ENCODE measurements at places on chromosomes 4 and X.

DNA sequence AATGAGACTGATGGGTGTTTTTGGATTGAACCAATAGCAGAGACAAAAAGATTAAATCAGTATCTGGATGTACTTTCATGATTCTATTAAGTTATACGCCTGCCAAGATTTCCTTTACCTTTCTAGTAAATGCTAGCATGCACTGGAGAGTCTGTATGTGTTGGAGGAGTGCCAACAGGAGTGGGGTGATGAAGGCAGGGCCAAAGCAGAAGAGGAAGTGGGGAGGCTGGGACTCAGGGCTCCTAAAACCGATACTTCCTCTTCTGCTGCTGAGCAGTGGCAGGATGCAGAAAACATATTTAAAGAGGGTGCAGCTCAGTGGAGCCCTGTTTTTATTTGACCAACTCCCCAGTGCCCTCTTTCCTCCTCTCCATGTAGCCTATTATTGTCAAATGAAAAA lies 5.6 kb downstream of the CYSLTR1 start:
- DNase-seq, result no peak

GRCh38 chr4:8199594-8200301 lies 658 bp downstream of the SH3TC1 start:
- no peak for DNase-seq

DNA sequence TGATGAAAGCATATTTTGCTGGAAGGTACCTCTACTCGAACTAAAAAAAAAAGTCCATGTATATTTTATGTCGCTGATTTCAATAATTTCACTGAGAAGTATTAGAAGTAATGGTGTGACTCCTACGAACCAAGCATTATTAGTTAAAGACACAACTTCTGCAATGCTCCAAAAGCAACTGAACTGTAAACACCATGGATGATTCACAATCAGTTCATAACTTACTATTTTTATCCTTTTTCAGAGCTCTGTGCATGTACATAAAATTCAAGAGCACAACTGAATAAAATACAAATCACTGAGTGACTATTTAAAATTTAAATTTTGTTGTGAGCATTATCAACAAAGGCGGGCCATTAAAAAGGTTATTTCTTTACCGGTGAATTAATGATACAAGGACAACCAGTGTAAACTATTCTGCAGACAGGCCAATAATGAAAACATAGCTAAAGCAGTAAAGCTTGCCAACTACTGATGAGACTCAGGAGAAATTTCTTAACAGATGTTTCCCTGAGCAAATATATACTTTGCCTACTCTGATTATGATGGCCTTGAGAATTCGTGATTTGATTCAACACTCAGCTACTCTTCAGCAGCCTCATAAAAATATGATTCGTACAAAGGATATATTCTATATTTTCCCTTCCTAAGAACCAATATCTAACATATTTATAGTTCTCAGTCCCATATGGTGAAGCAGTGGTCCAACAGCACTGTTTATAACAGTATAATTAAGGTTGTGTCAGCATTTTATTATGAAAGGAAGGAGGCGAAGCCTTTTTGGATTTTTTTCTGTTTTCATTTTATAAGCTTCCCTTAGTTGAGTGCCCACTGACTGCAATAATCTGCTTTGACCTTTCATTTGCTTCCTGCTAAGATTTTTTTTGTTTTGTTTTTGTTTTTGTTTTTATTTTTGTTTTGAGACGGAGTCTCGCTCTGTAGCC lies 62.8 kb upstream of the NEIL3 start:
- no peak for DNase-seq

GRCh38 chr4:67744561-67745283 lies 9.5 kb downstream of the GNRHR start:
- no peak for DNase-seq

GRCh38 chr4:183164963-183165362 lies 65.9 kb downstream of the WWC2 start:
- no peak for DNase-seq

DNA sequence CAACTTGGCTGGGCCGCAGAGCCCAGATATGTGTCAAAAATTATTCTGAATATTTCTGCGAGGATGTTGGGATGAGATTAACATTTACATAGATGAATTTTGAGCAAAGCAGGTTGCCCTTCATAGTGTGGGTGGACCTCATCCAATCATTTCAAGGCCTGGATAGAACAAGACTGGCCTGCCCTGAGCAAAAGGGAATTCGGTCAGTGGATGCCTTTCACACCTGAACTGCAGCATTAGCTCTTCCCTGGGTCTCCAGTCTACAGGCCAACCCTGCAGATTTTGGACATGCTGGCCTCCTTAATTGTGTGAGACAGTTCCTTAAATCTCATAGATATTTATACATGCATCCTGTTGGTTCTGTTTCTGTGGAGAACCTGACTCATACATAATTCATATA lies 32.4 kb upstream of the SLC10A4 start:
- no peak for DNase-seq

DNA sequence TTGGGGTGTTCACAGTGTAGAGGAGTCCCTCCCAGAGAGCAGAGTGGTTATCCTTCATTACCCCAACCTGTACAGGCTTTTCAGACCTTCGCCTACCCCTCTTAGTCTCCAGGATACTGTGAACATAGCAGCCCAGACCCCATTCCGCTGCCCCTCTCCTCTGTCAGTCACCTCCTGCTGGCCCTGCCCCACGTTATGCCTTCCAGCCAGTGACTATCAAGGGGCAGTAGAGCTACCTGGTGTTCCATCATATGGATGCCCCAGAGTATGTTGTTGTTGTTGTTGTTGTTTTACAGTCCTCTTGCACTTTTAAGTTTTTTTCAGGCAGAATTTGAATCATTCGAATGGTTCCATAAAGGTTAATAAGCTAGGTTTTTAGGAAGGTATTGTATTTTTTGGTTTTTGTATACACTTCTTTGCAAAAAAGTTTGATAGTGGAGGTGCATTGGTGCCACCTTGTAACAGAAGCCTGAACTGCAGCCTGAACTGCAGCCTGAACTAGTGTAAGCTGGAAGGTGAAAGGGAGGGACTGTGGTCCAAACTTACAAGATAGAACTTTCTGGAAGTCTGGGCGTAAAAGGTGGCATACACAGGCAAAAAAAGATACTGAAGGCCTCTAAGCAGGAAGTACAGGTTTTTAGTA lies 101.4 kb upstream of the RAB40AL start:
- DNase-seq, result no peak

DNA sequence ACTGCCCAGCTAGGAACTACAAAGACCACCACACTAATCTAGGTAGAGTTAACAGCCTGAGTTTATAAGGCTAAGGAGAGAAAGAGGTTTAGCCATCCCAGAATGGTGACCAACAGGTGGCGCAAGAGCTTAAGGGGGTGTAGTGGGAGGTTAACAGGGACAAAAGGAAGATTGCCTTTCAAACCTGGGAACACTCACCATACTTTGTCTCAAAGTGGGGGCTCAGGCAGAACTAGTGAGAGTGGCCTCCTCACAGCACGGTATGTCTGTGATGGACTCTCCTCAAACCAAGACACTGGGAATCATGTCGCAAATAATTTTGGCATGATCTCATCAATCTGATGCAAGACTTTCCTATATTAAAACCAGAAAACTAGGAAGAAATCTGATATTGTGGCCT lies 23.4 kb downstream of the CCNI start:
- DNase-seq, result peak; percentile 8

- no peak for DNase-seq
These were observed 12.0 kb downstream of the ATP5ME start for GRCh38 chr4:661881-662761.

GRCh38 chr4:104593019-104593418 lies 98.3 kb upstream of the CXXC4 start:
- peak; percentile 11 for DNase-seq

DNA sequence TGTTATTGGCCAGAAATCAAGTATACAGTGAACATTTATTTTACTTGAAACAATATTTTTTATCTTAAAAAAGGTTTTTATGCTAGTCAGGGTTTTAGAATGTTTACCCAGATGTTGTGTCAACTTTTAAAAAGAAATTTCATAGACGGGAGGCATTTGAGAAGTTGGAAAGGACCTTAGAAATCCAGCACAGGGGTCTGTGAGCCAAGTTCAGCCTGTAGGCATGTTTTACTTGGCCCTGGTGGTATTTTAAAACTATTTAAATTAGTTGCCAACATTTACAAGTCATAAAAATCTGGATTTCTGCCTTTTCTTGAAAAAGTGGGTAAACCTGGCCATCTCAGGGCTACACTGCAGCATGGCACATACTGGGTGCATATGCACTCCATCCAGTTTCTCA lies 25.5 kb upstream of the FHL1 start:
- no peak for DNase-seq

DNA sequence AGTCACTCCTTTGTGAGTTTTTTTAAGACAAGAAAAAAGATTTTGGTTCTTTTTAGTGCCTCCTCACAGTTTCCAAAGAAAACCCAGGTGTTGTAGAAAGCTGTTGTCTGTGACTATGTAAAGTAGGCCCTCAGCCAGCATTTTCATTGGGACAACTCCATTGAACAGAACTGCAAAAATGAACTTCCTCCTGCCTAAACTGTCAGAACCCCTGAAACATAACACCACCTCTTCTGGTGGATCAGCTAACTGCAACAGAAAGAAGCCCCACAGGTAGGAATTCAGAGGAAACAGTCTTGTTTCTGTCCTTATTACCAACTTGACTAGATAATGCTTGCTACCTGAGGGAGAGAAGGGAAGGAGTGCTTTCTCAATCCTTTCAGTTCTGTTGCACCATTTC lies 3.4 kb upstream of the ATP11C start:
- no peak for DNase-seq

DNA sequence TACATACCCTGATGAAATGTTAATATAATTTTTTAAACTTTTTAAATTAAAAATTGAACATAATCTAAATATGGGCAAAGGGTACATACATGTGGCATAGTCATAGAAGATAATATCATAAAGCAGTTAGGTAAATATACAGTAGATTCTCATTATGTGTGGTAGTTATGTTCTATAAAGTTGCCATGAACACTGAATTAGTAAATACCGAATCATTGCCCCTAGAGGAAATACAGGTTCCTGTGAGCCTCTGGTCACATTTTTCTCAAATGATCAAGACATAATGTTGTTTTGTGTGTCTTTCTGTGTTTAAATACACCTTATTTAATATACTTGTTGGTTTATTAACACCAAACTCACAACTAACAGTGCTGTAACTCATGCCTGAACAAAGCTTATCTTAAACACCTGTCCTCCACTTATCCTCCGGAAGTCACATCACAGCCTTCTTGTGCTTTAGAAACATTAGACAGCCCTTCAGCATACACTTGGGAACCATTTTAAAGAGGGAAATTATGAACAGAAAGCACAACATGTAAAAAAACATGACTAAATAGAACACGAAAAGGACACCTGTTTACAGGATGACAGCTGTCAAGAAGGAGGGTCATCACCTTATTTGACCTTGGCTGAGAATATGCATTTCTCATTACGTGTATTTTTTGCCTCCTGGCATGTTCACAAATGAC lies 169.4 kb upstream of the NAP1L5 start:
- DNase-seq, result peak; percentile 12
